NCI-H1930 (cell line): ENCODE measurements at places on chromosomes 4 and X.

GRCh38 chr4:146029147-146029546 is 90.5 kb upstream of the ZNF827 start:
- no peak for DNase-seq

DNA sequence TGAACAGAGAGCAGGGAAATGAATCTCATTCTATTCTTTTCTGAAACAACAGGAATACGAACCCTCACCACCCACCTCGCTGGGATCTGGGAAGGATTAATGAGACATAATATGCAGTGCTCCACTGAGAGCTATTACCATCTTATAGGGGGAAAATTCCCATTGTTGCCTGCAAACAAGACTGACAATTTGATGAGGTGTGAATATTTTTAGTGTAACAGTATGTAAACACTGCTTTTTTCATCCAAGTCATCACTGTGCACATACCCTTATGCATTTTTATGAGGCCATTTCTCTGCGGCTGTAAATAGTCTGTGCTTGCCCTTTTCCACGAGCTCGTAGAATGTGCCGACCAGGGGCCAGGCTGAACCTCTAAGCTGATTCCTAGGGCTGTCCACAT is 285.6 kb upstream of the CPEB2 start:
- peak; percentile 67 for DNase-seq

DNA sequence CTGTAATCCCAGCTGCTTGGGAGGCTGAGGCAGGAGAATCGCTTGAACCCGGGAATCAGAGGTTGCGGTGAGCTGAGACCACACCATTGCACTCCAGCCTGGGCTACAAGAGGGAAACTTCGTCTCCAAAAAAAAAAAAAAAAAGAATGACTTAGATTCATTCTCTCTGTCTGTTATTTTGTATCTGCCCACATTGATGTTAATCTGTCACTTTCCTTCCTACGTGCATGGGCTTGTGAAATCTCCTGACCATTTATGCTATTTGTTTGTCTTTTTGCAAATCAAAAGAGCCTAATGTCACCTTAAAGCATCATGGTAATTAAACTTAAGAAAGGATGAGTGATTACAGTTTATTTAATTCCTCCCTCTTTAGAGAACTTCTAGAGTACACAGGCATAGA is 27.4 kb downstream of the GAB1 start:
- DNase-seq: no peak

GRCh38 chr4:34939073-34939472 is 1305.2 kb downstream of the ARAP2 start:
- DNase-seq: no peak

GRCh38 chrX:13279279-13280018 is 40.4 kb downstream of the ATXN3L start:
- DNase-seq: no peak

- no peak for DNase-seq
These were observed 35.3 kb upstream of the LGI2 start for GRCh38 chr4:25065932-25066590.

DNA sequence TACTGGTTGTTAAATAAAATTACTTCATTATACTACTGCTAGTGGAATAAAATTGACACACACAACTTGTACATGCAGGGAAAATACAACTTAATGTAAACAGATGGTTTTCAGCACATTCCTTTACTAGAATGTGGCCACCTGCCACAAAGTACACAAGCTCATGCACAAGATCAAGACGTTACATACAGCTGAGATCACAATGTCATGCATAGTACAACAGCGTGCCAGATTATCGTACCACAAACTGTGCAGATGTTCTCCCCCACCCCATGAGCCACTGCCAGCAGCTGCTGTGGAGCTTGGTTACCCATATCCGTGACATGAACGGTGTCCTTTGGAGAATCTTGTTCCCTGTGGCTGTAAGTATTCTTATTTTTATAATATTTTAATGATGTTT is 27.7 kb downstream of the FBXO8 start:
- DNase-seq: no peak

DNA sequence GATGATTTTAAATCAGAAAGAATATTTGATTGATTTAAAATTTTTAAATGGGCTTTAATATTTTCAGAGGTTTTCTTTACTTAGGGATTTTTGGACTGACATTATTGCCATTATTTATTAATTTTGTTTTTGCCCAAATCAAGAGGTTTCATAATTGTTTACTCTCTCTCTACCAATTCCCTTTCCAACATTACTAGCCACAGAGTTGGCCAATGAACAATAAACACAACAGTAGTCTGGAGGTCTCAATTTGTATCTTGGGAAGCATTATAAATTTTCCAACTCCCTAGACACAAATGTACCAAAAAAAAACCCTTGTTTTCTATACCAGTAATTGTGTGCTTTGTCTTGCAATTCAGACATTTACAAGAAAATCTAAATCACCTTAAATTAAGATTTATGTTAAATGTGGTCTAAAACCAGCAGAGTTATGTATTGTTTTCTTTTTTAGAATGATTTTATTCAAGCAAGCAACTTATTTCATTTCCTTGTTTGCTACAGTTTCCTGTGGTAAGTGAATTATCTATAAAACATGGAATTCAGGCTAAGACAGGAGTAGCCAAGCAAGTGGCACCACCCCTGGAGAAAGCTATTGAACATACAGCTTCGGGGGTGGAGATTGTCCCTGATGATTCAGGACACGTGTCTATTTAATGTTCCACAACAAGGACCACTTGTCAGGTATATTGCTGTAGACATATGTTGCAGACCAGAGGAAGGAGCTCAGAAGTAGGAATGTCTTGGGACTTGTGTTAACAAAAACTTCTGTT is 622 bp downstream of the KLKB1 start:
- DNase-seq: no peak

GRCh38 chrX:37302569-37302968 is 46.6 kb upstream of the PRRG1 start:
- DNase-seq: no peak

- no peak for DNase-seq
These were observed 82.9 kb upstream of the MID1IP1 start for GRCh38 chrX:38718311-38718710.

DNA sequence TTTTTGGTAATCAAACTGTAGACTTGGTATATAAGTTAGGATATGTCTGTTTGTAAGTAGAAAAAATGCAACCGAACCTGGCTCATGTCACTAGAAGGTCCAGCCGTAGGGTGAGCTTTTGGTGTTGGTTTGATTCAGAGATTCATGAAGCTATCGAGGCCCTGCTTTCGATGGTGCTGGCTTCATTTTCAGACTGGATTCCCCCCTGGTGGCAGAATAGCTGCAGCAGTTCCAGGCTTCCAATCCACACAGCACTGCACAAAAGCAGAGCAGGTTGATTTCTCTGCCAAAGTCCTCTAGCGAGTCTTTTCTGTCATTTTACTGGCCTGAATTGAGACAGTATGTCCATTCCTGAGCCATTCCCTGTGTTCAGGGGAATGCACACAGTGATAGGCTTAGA is 33.1 kb downstream of the PDK3 start:
- no peak for DNase-seq

- DNase-seq: no peak
These were observed 152.3 kb upstream of the BMP3 start for GRCh38 chr4:80878218-80878617.

- peak; percentile 86 for DNase-seq
These were observed at the start of gene ZCCHC12 for GRCh38 chrX:118823263-118824172. TSS of gene ZCCHC12 (plus strand) at chrX:118823824. CDS start at chrX:118825245, 1,421 bp downstream.

DNA sequence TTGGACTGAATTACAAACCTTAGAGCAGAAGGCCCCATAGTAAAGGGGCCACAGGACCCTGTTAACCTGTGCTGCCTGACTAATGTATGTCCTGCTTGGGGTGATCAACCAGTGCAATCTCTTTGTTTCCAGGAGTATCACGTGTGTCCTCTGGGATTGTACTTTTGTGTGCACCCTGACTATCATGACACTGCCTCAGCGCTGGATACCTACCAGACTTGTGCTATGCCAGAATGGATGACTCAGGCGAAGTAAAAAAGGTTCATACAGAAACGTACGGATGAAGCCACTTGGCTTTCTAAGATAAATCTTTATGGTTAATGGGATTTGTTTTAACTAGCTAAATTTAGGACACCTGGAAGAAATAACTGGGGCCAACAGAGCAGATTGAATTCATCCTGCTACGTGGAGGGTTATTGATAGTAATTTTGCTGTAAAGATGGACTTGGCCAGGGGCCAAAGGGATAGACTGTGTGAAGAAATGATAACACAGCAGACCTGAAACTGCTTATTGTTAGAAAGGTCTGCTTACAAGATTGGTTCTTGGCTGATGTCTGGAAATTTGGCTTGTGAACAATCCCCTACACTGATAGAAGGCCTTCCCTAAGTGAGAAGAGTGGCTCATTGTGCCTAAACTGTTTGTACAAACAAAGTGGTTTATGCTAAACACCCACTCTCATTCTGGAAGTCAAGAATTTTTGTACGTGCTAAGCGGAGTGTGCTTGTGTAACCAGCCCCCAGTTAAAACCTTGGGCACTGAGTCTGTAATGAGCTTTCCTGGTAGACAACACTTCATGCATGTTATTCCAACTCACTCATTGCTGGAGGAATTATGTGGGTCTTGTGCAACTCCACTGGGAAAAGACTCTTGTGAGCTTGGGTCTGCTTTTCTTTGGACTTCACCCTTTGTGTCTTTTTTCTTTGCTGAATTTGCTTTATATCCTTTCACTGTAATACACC is 750.5 kb upstream of the HTR2C start:
- DNase-seq: no peak

GRCh38 chr4:171721937-171722336 is 91.3 kb upstream of the GALNTL6 start:
- no peak for DNase-seq

DNA sequence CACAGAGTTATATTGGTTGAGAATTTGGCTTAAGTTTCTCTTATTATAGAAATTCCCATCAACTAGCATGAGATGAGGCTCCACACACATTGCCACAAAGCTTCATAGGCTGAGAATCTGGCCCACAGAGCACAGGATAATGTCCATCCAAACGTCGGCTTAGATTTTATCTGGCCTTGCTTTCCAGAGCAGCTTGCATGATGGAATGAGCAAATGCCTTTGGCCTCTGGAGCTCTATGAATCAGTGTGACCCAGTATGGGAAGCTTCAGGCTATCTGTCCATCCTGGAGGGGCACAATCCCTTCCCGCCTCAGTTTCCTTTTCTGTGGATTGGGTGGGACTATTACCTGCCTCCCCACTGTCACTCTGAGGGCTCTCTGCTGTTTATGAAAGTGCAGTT is 131.5 kb upstream of the NDP start:
- no peak for DNase-seq

DNA sequence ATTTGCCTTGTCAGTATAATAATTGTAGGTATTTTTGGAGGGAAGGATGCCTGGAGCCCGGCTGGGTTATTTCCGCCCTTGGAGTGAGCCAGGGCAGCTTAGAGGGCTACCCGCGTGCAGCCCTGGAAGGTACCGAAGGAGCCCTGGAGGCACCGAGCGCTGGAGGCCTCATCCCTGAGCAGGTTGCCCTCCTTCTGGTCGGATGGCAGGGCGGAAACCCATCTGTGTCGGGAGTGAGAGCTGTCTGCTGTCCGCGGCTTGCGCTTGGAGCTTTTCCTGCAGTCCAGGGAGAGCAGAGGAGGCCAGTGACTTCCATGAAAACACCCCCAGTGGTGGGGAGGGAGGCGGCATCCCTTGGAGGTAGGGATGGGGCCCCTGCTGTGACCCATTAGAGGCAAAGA is 122.1 kb downstream of the TBL1X start:
- no peak for DNase-seq

GRCh38 chr4:1583859-1584258 is 100.3 kb downstream of the FAM53A start:
- no peak for DNase-seq

DNA sequence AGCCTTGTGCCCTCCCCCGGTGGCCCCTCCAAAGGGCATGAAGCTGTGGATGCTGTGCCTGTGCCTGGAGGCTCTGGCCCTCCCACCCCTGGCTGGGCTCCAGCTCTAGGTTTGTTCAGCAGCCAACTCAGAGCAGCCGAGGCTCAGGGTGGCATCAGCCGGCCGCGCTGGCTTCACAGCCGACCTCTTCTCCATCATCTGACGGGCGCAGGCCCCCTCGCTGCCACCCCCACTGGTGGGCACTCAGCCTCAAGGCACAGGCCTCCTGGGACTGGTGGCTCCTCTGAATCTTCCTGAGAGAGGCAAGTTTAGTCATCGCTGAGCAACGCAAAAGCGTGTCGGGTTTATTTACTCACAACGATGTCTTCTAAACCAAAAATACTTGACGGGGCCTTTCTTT is 46.0 kb downstream of the PCGF3 start:
- no peak for DNase-seq

DNA sequence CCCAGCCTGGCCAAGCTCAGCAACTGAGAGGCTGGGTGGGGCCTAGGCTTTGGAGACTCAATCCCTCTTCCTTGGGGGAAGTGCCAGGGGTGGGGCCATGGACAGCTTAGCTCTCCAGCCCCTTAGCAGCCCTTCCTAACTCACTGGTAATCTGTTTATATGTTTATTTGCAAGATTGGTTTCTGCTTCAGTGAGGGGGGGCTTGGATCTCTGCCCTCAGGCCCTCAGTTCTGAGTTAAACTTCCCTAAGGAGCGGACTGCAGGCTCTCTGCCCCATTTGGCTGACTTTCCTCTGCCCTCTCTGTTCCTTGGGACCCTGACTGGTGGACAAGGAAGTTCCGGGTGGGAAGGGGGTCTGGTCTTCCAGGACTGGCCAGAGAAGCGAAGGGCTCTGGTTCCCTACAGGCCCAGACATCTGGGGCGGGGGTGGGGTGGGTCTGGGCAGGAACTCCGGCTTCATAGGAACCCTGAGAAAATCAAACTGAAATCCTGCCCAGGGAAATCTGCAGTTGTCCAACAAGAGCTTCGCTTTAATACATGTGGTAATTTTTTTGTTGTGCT is 51.4 kb downstream of the NALF2 start:
- DNase-seq: no peak

- no peak for DNase-seq
These were observed 5.2 kb upstream of the TCEANC start for GRCh38 chrX:13647709-13648212.

- DNase-seq: no peak
These were observed 57.2 kb downstream of the CASP6 start for GRCh38 chr4:109645874-109646710.

DNA sequence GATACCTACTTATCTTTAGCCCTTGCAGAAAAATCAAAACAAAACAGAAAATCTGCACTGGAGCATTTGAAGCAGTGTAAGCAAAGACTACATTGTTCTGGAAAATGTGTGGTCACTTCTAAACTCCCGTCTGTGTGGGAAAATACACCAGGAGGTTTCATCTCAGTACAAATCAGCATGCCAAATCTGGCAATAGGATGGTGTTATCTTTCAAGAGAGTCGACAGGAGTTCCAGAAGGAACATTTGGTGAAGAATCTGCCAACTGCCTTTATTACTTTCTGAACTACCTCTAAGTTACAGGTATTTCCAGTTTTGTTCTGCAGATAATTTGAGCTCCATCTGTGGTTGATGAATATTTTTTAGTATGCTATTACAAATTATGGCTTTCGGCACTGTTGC is 1348.0 kb downstream of the RAPGEF2 start:
- no peak for DNase-seq
